ENCODE measurements at places on chromosomes 6 and 20.

DNA sequence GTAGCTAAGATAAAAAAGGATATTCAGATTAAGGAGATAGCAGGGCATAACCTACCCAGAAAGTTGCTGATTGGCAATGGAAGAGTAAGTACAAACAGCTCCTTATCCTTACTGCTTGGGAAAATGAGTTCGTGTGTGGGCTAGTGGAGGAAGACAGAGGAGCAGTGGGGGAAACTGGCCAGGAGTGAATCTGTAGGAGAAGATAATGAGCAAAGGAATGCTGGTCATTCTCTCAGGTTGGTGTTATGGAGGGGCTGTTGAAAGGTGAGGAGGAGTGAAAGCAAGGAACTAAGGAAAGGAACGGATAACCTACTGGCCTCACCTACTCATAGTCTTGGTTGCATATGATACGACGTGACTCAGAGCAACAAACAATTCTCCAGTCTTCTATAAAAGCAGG lies 7.3 kb upstream of the GJB7 start:
- DNase-seq, result no peak

GRCh38 chr6:15615802-15616201 lies 47.0 kb downstream of the DTNBP1 start:
- no peak for DNase-seq

- no peak for DNase-seq
Measured at GRCh38 chr20:53800883-53801604, 207.4 kb upstream of the ZNF217 start.

DNA sequence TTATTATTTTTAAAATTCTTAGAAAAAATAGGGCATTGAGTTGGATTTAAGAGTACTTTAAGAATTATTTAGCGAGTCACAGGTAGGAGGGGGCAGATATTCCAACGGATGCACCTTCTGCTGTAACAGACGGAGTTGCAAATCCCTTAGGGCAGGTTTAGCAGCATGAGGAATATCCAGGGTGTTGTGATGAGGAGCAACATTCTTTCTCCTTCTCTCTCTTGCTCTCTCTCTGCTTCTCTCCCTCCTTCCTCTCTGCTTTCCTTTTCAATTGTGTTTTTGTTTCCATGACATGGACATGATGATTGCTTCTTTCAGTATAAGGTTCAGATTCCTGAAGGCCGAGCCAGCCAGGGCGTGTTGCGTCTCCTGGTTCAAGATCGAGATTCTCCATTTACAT lies 28.9 kb downstream of the CDH26 start:
- no peak for DNase-seq

DNA sequence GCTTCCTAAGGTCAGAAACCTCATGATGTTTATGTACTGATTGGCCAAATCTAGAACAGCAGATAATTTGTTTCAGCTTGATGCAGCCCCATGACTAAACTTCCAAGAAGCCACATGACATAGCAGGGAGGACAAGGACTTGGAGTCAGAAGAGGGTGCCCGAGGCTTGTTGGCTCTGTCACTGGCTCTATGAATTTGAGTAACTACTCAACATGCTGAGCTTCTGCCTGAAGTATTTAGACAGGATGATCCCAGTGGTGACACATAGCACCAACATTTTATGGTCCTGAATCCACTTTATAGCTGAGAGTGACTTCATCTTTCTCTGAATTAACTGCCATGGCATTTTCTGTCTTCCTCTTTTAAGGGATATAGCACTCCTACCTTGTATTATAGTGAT lies 13.5 kb upstream of the TBX18 start:
- DNase-seq, result no peak

DNA sequence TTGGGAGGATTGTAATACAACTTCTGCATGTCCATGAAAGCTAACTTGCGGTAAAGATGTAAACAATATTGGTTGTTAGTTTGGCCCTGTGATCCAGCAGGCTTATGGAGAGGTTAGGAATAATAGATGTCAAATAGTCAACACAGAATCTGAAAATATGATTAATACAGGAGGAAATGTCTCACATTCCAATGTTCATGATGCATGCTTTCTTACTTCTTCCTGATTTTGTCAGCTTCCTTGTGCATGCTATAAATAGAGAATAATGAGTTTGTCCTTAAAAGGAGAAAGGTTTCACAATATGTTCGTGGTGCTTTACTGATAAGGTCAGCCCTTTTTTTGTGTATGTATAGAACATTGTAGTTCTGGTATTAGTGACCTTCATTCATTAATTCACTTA lies 136.7 kb downstream of the MMUT start:
- no peak for DNase-seq

DNA sequence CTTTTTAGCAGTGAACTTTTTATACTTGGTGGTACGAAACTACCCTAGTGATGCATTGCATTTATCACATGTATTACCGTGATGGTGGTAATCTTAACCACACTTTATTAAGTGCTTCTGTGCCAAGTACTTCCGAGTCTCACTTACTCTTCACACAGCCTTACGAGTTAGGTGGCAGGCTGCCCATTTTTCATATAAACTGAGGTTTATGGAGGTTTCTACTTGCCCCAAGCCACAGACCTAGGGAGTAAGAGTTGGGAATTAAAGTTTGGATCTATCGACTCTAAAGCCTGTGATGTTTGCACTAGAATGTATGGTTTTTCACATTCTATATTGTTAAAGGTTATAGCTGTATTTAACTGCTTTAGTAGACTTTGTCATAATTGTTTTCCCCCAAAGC lies 5.5 kb upstream of the PABPC1L start:
- no peak for DNase-seq

DNA sequence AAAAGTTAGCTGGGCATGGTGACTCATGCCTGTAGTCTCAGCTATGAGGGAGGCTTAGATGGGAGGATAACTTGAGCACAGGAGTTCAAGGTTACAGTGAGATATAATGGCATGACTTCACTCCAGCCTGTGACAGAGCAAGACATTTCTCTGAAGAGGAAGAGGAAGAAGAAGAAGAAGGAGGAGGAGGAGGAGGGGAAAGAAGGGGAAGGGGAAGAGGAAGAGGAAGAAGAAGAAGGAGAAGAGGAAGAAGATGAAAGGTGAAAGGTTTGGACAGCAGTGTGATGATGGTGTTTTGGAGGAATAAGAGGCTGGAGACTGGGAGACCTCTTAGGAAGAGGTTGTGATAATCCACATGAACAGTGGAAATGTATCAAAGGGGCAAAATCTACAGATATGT lies 410.7 kb upstream of the JAG1 start:
- DNase-seq, result no peak

Data from activated CD4-positive, alpha-beta T cell treated with anti-CD3 and anti-CD28 coated beads for 24 hours (primary cell).